ENCODE measurements at places on chromosomes 4 and X.

GRCh38 chr4:183429489-183429888, 14.9 kb upstream of the CDKN2AIP start:
- DNase-seq, result no peak

- no peak for DNase-seq
Measured at GRCh38 chr4:163710158-163710557, 215.7 kb downstream of the TMA16 start.

GRCh38 chr4:84683064-84683850, 100.3 kb downstream of the CDS1 start:
- no peak for DNase-seq

GRCh38 chrX:130118441-130119311, 8.4 kb upstream of the ELF4 start:
- DNase-seq, result no peak

- no peak for DNase-seq
Measured at GRCh38 chr4:183347566-183347965, 25.3 kb upstream of the CLDN24 start.

DNA sequence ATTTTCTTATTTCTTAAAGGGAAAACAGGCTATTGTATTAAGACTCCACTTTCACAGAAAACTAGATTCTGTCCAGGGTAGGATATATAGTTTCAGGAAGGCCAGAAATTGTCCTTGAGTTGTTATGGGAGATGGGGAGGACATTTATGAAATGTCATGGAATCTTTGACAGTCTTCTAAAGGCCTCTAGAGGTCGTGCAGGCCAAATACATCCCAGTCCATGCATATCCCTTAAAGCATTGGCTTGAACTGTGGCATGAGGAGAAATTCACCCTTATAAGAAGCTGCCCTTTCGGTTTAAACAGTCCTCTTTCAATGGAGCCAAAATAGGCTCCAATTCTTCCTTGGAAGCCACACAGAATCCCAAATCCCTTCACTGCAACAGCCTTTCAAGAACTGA, 183.6 kb upstream of the NOCT start:
- DNase-seq, result no peak

- DNase-seq, result no peak
Measured at GRCh38 chr4:74038425-74039314, at the start of gene CXCL3. Gene CXCL3, minus strand, starts transcription at chr4:74038689. Its CDS starts 78 bp downstream, at chr4:74038611.

DNA sequence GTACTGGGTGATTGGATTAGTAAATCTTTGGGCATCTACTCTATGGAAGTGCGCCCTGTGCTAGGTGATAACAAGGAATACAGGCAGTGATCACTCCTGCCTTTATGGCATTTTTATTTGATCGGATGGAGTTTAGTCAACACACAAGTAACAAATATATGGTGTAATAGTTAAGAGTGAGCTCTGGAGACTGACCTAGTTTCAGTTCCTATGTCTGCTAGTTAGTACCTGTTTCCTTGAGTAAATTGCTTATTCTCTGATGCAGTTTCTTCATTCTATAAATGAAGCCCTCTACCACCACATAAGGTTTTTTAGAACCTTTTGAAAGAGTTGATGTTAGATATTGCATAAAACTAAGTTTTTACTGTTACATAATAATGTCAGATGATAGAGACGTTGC, 134.6 kb downstream of the KDM6A start:
- no peak for DNase-seq

DNA sequence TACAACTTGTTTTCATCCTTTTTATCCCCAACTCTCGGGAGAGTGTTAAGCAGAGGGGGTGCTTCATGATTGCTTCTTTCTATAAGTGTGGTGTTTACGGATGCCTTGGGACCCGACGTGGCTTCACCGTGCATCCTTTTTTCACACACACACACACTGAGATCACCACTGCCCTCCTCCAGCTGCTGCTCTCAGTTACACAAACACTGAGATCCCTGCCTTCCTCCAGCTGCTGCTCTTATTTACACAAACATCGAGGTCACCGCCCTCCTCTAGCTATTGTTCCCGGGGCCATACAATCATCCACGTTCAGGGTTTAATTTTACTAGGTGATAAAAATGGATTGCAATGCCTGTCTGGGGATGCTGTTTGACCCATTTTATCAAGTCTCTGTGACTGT, 155.4 kb upstream of the FAM9B start:
- DNase-seq, result no peak

- no peak for DNase-seq
Measured at GRCh38 chr4:159266981-159267868, 164.3 kb downstream of the RAPGEF2 start.

DNA sequence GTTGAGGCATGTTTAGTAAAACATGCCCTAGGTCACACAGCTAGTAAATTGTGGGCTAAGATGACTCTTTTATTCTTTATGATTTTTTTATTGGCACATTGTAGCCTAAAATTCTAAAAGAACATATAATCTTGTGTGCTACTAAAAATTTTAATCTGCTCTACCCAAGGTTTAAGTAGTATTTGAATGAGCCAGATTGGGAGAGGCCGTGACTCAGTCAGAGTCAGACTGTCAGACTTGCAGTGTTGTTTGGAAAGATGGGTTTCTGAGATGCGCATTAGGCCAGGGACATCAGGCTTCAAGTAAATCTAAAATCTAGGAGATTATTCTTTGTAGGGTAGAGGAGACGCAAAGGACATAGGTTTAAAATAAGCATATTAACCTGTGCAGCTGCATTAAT, 30.7 kb upstream of the TMPRSS11E start:
- DNase-seq, result no peak

GRCh38 chr4:25377572-25378436, 741 bp downstream of the ANAPC4 start:
- DNase-seq, result no peak

GRCh38 chrX:69102612-69103194, 62.5 kb downstream of the PJA1 start:
- DNase-seq, result no peak

GRCh38 chr4:76874176-76874575, 23.8 kb downstream of the SOWAHB start:
- no peak for DNase-seq
